ENCODE measurements at places on chromosomes 13 and 19. TPM values are rescaled to one million over a fixed set of nuclear protein-coding genes. Genes with fewer than 3 reads are reported as not detected.

The LHFPL6 gene
- total RNA-seq = 19.0 TPM

The TINCR gene
- 2.5 TPM for total RNA-seq

The CBY2 gene
- not detected for total RNA-seq

The INSL3 gene
- total RNA-seq = 1.0 TPM

The GYS1 gene
- 60.5 TPM for total RNA-seq

The ENOX1 gene
- total RNA-seq = 3.0 TPM

The ODAD3 gene
- total RNA-seq = 1.4 TPM

DNA sequence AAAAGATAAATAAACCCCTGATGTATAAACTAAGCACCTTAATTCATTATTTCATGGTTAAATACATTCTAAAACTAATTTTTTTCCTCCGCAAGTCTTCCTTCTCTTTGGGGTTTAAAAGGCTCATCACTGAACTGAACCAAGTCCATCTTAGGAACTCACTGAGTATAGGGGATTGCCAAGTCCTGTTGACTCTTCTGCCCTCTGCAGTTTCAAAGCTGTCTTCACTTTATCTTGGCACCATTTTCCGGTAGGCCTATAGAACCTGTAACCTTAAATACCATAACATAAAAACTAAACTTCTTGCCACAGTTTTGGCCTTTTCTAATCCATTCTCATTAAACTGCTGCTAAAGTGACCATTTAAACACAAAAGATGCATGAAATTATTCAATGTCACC lies 66.5 kb upstream of the USPL1 start:
- no peak for DNase-seq

DNA sequence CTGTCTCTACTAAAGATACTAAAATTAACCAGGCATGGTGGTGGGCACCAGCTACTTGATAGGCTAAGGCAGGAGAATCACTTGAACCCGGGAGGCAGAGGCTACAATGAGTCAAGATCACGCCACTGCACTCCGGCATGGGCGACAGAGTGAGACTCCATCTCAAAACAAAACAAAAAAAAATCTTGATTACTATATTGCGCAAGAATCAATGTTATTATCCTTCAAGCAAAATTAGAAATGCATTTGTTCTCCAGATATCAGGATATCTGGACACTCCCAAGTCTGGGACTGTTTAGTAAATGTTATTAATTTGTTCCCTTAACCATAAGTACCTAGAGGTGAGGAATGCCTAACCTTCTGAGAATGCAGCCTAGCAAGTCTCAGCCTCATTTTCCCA lies 992.2 kb upstream of the PCDH20 start:
- DNase-seq = no peak

DNA sequence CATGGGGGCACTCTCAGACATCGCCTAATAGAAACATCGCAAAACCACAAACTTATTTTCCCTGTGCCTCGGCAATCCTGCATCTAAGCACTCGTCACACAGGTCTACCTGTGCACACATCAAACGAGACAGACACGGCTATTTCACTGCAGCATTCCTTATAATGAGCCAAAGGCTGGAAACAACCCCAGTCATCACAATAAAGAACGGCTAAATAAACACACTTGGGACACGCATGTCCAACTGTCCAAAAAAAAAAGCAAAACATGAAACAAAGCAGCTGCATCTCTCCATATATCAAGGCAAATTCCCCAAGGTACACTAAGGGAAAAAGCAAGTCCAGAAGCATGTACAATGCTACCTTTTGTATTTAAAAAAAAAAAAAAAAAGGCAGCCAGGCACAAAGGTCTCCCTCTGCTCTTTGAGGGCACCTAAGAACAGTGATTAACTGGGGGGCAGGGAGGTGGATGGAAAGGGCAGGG lies 27.2 kb upstream of the CCNP start:
- no peak for DNase-seq

DNA sequence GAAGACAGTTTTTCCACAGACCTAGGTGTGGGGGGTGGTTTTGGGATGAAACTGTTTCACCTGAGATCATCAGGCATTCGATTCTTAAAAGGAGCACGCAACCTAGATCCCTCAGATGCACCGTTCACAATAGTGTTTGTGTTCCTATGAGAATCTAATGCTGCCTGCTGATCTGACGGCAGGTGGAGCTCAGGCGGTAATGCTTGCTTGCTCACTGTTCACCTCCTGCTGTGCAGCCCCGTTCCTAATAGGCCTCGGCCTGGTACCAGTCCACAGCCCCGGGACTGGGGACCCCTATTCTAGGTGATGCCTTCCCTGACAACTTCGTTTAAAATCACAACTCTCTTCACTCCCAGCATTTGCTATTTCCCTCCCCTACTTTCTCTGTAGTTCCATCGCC lies 149.6 kb downstream of the IER2 start:
- no peak for DNase-seq

DNA sequence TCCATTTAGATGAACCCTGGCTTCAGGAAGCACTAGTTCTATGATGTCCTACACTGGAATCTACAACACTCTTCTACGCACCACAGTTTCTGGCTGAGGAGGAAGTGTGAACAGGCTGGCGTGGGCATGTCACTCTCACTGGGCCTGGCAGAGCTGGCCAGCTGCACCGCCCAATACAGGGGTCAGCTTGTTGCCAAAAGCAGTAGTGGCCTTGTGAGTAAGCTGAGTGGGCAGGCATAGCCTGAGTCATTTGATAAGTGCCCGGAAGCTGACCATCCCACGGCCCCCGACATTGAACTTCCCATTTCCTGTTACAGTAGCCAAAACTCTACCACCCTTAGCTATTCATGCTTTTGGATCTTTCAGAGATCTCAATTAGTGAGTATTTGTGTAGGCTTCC lies 240.9 kb upstream of the SERP2 start:
- DNase-seq = no peak

GRCh38 chr13:77429320-77430142 lies 102.6 kb upstream of the MYCBP2 start:
- DNase-seq = no peak

GRCh38 chr13:27821566-27821965 lies 29.3 kb downstream of the GSX1 start:
- DNase-seq = no peak

DNA sequence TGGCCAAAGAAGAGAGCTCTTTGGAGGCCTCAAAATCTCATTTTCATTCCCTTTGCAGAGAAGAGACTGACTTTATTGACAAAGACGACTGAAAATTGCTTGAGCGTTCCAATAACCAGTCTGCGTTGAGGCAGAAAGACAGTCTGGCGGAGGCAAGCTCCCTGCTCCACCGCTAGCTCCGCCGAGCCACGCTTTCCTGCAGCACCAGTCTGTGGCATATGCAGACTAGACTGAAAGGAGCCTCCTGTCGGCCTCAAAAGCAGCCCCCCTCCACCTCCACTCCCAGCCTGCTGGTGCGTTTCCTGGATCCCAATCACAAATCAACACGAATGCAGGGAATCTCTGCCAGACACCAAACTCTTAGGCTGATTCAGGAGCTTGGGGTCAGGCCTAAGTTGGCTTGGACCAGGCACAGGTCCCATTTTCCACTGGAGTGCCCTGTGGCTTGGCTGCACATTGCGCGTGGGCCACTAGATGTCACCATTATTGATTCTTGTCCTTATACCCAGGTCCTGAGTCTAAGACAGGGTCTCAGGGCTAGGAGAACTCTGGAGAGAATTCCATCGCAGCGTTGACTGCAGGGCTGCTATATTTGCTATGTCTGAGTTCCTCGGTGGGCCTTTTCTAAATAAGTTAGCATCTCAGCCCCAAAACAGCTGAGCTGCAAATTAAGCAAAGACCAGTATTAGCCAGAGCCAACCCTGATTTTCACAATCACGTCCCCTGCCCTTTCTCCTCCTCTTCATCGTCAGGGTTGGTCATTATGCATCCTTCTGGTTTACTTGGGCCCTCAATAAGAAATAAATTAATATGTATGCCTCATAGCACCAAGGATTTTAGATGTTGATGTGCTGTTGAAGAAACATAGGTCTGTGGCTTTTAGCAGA lies 5.2 kb upstream of the ZNF507 start:
- DNase-seq = no peak

GRCh38 chr19:14482172-14482941 lies 7.2 kb upstream of the PTGER1 start:
- DNase-seq = no peak

DNA sequence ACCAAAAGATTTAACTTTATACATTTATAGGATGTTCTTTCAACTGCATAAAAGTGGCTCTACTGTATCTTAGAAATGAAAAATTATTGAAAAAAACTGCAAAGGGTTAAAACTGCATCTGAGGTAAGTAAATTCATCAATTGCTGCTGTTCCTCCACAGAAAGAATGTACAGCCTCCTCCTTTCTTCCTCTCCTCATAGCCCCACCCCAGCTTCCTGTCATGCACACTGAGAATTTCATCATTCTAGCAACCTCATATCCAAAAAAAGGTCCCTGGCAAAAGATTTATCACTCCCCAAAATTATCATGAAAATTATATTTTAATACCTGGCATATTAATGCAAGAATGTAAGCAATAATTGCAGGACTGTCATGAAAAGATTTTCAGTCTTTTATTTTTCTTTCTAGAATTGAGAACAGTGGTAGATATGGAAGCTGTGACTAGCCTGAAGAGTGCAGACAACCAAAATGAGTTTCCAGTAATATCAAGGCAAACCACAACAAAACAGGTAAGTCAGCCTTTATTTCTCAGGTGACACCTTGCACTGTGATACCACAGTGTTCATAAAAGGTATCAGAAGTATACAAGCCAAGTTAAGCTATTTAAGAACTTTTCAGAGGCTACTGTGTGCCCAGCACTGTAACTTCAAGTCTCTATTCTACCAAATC lies 110.8 kb downstream of the SUCLA2 start:
- DNase-seq = no peak

GRCh38 chr13:44063881-44064280 lies 184.2 kb downstream of the LACC1 start:
- no peak for DNase-seq

DNA sequence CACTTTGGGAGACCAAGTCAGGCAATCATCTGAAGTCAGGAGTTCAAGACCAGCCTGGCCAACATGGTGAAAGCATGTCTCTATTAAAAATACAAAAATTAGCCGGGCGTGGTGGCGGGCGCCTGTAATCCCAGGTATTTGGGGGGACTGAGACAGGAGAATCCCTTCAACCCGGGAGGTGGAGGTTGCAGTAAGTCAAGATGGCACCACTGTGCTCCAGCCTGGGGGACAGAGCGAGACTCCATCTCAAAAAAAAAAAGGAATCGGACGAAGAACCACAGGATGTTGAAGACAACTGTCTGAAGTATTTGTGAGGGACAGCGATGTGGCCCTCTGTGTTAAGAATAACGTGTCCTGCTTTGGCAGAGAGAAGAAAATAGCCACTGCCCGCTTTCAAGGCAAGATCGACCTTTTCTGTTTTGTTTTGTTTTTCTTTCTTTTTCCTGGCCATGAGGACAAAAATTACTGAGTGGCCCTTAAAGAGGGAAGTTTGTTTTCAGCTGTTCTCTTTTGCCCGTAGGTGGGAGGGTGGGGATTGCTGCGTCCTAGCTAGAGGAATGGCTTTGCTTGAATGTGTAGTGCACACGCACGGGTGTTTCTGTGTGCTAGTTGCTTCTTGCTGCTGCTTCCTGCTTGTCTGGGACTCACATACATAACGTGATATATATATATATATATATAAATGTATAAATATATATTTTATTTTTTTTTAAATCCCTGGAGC lies 6.2 kb upstream of the PRKCG start:
- no peak for DNase-seq

DNA sequence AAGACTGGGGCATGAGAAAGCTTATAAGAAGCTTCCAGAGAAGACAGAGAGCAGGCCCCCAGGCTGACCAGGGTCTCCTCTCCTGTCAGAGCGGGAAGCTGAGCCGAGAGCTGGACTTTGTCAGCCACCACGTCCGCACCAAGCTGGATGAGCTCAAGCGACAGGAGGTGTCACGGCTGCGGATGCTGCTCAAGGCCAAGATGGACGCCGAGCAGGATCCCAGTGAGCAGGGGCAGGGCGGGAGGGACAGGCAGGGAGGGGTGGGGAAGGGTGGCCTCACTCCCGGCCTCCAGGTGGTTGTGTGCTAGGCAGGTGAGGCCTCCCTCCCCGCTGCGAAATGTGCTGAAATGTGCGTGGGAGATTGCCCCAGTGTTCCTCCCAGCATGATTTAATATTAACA lies 5.6 kb downstream of the NUCB1 start:
- DNase-seq = no peak

DNA sequence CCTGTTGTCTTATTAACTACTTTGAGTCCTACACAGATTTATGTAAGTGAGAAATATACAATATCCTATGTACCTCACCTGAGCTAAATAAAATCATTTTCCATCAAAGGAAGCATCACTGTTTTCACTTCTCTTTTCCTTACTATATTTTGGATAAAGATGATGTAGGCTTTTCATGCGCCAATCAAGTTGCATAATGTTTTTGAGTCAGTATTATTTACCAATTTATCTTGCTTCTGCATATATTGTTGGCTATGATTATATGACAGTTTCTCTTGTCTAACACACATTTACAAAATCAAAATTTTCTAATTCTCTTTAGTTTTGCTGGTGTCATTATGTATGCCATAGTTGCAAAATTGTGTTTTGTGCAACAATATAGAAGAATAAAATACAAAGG lies 67.9 kb upstream of the FRY start:
- no peak for DNase-seq

GRCh38 chr19:39778763-39779162 lies at the start of gene LEUTX:
Gene LEUTX (plus strand): TSS chr19:39778854. CDS start chr19:39778921, 67 bp downstream.
- no peak for DNase-seq

GRCh38 chr13:66845393-66845792 lies 384.7 kb downstream of the PCDH9 start:
- no peak for DNase-seq

DNA sequence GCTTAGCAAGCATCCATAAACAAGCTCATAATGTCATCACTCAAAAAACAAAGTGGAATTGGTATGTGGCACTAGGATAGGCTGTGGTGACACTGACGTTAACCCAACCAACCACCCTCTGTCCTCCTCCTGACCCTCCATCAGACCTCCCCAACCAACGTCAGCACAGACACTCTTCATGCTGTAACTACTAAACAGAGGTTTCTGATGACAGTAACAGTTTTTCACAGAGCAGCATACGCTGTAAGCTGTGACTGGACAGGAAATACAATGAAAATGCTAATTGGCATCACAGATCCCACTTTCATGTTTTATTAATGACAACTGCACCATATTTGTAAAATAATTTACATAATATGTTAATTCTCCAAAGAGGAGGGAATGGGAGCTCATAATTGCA lies 238.0 kb downstream of the IRS2 start:
- DNase-seq = no peak

DNA sequence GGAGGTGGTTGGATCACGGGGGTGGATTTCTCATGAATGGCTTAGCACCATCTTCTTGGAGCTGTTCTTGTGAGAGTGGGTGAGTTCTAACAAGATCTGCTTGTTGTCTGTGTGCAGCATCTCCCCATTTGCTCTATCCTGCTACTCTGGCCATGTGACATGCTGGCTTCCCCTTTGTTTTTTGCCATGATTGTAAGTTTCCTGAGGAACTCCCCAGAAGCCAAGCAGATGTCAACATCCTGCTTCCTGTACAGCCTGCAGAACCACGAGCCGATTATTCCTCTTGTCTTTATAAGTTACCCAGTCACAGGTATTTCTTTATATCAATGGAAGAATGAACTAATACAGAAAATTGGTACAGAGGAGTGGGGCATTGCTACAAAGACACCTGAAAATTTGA lies 2.3 kb upstream of the SIGLEC12 start:
- DNase-seq = no peak
